Endothelial cell (in vitro differentiated cells): ENCODE measurements at places on chromosomes 11 and 22.

DNA sequence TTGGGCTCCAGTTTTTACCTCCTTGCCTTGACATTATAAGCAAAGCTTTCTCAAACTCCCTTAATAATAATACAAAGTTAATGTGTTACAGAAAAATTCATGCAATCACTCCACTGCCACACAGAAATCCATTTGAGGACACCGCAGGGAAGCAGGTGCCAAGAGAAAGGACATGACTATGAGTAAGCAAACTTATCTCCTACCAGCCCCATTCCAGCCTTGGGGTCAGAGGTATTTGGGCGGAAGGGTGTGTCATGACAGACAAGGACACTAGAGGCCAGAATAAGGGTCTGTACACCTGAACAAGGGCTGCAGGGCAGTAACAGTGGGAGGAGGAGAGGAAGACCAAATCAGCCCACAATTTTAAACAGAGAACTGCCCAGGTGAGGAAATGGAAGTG is 5.9 kb downstream of the GNG3 start:
- no peak for DNase-seq

GRCh38 chr22:23068096-23068831 is 2.1 kb upstream of the GNAZ start:
- DNase-seq = no peak

GRCh38 chr11:68150037-68150436 is 28.8 kb upstream of the CHKA start:
- peak; percentile 48 for DNase-seq

DNA sequence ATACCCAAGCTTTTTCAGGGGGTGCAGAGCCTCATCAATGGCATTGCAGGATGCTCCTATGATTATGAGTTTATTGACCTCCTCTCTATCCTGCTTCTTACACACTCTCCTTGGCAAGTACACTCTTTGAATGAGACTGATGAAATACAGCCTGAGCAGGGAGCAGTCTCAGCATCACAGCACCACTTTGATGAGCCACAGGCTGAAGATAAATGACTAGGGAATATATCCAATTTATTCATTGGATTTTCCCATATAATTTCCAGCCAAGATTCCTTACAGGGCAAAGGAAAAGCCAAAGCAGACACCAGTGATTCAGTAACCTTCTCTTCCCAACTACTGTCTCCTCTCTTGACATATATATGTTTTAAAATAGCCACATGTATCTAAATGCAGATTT is 79.2 kb downstream of the CASP12 start:
- no peak for DNase-seq

DNA sequence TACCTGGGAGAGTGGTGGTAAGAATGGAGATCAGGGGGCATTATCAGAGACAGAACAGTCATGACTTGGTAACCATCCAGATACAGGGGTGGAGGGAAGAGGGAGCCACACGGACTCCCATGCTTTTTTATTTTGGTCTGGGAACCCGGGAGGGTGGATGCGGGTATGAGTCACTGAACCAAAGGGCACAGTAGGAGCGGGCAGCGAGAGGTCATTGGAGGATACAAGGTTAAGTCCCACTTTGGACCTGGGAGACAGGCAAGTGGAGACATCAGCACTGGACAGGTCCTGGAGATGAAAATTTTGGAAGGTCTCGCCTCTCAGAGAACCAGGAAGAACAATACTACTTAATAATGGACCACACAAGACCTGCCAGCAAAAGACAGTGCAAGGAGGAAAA is 6.7 kb downstream of the HDHD5 start:
- no peak for DNase-seq

GRCh38 chr11:27972522-27973170 is 135.3 kb downstream of the KIF18A start:
- no peak for DNase-seq

GRCh38 chr11:36195496-36196354 is 93.5 kb downstream of the COMMD9 start:
- no peak for DNase-seq

- DNase-seq = no peak
These were observed 308.9 kb downstream of the MN1 start for GRCh38 chr22:27492566-27493201.

GRCh38 chr22:32558681-32559355 is 84.2 kb downstream of the FBXO7 start:
- no peak for DNase-seq

GRCh38 chr11:112481893-112482292 is 221.2 kb upstream of the PLET1 start:
- no peak for DNase-seq

DNA sequence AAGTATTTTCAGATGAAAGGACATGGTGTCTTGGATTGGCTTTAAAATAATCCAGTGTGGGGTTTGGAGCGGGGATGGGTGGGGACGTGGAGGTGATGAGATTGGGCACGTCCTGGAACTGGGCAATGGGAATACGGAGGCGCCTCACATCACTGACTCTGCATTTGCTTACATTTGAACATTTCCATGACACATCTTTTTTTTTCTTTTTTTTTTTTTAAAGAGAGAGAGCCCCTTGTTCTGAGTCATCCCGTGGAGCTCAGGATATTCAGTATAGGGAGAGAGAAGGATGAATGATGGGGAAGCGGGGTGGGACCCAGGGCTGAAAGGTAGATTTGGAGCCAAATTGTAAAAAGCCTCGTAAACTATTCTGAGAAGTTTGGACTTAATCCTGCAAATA is 142.7 kb downstream of the FBXO7 start:
- no peak for DNase-seq

DNA sequence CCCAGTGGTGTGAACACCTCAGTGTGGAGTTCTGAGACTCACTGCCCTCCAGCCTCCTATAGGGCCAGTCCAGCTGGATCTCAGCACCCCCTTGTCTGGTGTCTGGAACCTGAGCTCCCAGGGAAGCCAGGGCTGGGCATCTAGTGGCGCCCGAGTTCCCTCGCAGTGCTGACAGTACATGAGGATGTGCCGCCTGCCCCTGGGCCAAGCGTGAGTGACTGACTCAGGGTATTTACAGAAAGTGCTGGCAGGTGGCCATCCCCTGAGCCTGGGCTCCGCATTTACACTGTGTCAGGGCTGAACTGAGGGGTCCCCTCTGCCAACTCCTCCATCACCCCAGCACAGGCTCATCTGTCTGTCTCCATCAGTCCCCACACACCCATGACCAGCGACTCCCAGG is 185.3 kb downstream of the BRD1 start:
- no peak for DNase-seq

DNA sequence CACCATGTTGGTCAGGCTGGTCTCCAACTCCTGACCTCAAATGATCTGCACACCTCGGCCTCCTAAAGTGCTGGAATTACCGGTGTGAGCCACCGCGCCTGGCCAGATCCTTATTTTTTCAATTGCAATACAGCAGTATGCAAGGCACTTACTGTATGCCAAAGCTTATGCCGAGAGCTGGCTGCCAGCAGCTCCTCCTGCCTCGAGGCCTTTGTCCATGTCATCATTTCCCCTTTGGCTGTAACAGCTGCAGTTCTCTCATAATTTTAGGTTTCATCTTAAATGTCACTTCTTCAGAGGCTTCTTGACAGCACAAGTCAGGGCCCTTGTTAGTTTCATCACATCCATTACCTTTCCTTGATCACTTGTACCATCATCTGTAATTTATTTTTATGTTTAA is 1.5 kb upstream of the SREBF2 start:
- no peak for DNase-seq

GRCh38 chr11:129590030-129590752 is 214.5 kb downstream of the BARX2 start:
- no peak for DNase-seq
